ENCODE measurements at places on chromosomes 12 and 14. TPM values are rescaled to one million over a fixed set of nuclear protein-coding genes. Genes with fewer than 3 reads are reported as not detected.

GRCh38 chr12:3777206-3777809, 24.4 kb upstream of the CRACR2A start:
- DNase-seq, result no peak

CHGA gene
- total RNA-seq, result 0.55 TPM

DNA sequence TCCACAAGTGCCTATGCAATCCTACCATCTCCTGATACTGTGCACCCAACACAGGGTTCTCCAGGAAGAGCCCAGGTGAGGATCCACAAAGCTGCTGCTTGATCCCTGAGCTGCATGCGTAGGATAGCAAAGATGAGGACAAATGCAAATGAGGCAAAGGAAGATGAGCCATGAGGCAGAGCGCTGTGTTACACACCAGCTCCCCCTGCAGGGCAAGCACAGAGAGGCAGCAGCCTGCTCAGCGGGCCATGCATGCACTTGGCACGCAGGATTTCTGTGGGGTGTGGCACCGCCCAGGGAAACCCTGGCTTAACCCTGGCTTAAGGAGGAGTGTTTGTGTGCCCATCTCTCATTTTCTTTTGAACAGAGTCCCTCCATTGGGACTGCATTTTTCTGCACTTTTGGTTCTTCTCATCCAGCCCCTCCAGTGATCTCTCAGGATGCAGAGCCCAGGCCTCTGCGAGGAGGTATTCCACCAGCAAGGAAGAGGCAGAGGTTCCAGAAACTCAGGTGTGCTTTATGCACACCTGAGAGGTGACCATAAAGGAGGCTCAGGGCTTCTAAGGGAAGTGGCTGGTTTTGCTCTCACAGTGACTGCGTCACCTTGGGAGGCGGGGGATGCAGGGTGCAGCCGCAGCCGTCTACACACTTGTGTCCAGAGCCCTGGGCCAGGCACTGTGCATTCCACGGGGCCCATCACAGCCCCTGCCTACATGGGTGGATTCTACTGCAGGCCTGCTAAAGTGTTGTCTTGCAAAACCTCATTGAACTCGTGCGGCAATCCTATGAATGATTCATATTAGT, 973.3 kb upstream of the TMEM132C start:
- peak; percentile 80 for DNase-seq

LRP1 gene
- 83.1 TPM for total RNA-seq

FAM90A1 gene
- not detected for total RNA-seq

GRCh38 chr14:54651649-54652048, 84.7 kb downstream of the SAMD4A start:
- no peak for DNase-seq

- DNase-seq, result no peak
Measured at GRCh38 chr14:26845151-26845818, 247.5 kb upstream of the NOVA1 start.

ZNF26 gene
- total RNA-seq, result 23.4 TPM

DNA sequence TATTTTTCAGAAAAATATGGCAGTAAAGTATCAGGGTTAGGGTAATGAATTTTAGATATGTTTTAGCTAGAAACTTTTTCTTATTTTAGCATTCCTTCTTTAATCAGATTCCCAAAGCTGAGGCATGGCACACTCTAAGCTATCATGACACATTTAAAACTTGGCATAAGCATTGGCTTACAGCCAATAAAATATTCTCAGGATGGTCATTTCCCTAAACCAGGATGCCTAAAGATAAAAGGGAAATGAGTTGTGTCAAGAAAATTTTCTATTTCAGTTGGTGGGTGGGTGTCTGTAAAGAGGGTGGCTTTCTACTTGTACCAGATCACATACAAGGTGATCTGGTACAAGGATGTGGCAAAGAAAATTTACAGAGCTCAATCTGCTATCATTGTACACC, 47.8 kb downstream of the PEBP1 start:
- no peak for DNase-seq

DNA sequence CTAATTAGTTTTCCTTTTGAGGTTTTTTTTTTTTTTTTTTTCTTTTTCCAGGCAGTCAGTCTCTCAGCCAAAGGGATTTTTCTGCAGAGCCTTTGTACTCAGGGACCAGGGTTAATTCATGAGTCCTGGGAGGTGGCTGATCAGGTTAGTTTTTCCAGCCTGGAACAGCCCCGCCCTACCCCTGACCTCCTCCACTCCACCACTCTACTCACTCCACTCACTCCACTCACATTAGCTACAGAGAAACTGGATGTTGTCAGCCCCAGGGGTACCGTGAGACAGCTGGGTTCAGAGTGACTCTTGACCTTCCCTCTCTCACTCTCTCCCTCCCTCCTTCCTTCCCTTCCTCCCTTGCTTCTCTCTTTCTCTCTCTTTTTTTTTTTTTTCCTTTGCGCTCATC, 161.0 kb downstream of the CRADD start:
- no peak for DNase-seq

DNA sequence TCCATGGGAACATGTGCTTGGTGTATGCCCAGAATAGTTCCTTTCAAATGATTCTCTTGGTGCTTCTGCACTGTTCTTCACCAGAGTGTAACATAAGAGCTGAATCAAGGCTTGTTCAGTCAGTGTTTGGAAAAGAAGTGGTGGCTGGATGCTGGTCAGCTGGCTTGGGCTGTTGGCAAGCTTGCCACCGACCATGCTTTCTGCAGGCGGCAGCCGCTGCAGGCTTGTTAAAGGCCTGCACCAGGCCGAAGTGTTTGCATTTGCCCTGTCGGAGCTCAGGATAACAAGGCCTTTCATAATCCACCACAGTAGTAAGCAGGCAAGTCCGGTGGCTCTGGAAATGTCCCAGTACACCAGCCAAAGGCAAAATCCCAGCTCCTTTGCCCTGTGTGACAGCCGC, 26.9 kb downstream of the DAAM1 start:
- peak; percentile 84 for DNase-seq

DNA sequence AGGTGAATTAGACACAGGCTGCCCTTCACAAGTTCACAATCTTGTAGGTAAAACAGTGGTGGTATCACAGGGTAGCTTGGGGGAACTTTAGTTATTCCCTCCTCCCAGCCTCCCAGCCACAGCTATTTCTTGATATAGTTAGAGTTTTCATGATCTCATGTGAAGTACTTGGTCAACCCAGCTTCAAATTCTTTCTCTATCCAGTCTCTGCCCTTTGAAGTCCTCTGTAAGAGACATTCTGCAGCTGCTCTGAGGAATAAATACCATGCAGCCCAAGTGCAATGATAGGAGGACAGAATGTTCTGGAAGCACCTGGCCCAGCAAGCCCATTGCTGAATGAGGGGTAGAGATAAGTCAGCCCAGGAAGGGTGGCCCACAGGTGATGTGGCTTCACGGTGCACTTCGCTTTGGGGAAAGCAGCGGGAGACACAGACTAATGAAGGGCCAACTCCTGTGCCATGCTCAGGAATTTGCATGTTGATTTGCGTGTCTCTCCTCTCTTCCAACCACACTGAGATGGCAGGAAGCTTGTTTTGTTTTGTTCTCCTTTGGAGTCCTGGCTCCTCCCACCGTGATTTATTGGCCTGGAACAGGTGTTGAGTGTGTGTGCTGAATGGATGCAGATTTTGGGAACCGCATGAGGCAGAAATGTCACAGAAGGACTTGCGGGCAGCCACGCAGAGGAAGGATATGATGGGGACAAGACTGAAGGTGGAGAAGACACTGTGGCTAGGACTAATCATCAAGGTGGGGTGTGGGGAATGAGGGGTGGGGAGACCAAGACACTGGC, 8.0 kb upstream of the TXNRD1 start:
- DNase-seq, result no peak

DNA sequence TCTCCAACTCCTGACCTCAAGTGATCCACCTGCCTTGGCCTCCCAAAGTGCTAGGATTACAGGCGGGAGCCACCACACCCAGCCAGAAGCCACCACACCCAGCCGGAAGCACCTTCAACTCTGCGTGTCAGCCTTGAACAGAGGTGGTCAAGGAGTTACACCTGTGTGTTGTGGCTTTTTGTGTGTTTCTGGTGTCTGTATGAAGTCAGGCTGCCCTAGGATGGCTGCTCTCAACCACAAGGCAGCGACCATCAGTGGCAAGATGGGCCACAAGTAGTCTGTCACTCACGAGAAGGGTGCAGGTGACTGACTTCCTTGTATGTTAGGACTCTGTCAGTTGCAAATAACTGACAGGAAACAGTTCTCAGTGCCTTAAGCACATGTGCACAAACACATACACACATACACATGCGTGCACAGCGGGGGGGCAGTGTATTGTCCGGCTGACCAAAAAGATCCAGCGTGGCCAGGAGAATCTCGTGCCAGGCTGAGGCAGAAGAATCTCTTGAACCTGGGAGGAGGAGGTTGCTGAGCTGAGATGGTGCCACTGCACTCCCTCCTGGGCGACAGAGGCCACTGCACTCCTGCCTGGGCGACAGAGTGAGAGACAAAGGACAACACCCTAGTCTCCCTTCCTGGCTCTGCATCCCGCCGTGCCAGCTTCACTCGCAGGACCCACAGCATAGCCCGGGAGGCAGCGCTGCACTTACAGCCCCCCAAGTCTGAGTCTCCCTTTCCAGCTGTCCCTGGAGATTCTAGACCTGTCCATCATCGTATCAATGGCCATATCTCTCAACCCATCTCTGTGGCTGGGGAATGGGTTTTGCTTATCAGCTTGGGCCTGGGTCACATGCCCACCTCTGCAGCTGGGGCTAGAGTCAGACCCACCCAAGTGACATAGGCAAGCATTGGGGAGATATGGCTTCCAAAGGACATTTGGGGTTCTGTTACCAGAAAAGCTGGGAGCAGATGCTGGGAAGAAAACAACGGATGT, 13.7 kb downstream of the P2RX4 start:
- no peak for DNase-seq

DNA sequence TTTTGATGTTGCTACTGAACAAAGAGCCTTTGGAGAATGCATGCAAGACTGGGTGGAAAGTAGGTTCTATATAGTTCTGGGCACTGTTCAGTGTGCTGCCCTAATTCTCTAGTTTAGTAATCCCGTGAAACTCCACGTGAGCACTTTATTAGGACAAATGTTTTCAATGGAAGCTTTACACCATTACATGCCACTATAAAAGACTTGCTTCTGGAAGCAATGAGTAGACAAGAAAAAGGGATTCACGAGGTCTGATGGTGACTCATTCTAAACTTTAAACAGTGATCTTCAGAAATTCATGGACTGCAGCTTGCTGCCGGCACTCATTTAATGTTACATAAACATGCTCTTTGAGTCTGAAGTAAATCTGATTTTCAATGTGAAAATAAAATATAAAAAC, 22.3 kb downstream of the ATG14 start:
- DNase-seq, result no peak

DNA sequence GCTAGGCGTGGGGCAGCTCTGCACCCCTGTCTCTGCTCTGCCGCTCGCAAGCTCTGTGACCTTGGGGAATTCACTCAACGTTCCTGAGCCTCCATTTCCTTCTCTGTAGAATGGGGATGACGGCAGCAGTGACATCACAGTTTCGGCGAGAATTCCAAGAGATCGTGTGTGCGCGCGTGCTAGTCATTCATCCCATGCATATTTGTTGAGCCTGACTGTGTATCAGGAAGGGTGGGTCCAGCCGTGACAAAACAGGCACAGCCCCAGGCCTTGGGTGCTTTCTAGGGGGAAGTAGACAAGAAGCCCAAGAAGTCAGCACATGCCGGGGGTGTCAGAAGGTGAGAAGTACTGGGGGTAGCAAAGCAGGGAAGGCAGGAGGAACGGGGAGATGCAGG, 145.6 kb upstream of the NCOR2 start:
- DNase-seq, result no peak

DNA sequence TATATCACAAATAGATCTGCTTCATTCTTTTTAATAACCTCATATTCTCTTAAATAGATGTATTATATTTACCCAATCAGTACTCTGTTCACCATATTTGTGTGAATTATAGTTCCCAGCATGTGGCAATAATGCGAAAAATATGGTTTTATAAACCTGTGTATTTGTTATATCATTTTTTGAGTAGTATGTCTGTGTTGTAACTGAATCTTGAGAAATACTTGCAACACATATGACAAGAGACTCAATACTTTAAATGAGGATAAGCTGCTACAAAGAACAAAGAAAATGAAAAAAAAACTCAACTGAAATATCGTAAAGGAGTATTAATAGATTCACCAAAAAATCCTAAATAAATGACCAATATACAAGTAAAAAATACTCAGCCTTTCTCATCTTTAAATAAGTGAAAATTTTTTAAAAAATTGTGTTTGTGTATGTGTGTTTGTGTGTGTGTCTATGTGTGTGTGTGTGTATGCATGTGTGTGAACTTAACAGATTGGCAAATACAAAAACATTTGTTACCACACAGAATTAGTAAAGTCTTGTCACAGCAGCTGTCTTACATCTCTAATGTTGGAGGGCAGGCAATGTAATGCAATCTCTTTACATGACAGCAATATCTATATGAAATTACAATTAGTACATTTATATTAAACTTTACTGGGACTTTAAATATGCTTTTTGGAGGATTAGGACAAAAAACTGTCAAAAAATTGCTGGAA, 441.9 kb upstream of the MGAT4C start:
- no peak for DNase-seq

- DNase-seq, result no peak
Measured at GRCh38 chr14:33332497-33332896, 393.8 kb downstream of the NPAS3 start.

DNA sequence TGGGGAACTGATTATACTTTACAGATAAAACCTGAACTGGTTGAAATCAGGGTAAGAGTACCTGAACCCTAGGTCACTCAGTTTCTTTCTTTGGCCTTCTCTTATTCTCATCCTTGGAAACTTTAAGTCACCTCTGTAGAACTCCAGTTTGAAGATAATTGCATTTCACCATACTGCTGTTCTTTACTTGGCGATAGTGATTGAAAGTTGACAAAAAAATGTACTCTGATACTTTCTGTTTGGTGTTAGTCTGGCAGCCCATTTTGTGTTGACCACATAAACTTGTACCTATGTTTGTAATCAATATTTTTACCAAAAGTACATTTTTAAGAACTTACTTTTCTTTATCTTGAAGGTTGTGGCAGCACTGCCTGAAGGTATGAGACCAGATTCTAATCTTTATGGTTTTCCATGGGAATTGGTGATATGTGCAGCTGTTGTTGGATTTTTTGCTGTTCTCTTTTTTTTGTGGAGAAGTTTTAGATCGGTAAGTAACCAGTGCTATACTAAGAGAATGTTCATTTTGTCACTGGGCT, 42.9 kb downstream of the MIA2 start:
- DNase-seq, result no peak

DNA sequence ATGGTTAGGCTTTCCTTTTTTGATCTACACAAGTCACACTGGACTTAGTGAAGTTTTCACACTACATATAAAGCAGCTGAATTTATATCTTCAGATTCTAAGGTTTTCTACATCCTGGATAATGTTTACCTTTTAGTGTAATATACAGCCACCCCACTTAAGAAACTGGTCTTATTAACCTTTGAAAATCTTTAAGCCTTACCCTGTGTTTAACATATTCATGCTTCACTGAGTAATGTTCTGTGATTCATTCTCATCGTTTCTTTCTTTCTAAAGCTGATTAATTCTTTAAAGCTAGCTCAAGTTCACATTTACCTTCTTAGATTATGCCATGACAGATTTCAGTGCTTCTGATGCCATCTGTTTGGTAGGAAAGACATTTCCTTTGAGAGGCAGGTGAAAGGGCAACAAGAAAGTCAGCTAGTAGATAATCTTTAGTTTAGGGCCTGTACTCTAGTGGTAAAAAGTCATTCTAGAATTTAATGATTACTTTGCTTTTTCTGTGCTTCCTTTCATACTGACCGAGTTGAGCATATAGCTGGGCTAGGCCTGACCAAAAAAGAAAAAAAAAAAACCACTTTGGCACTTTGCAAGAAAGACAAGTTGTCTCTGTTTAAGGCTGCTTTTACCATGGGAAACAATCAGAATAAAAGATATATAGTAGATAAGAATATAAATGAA, 690.9 kb upstream of the FBXO33 start:
- no peak for DNase-seq

All from suprapubic skin (tissue), 4 donors.